ENCODE measurements at places on chromosomes 16 and 17.

DNA sequence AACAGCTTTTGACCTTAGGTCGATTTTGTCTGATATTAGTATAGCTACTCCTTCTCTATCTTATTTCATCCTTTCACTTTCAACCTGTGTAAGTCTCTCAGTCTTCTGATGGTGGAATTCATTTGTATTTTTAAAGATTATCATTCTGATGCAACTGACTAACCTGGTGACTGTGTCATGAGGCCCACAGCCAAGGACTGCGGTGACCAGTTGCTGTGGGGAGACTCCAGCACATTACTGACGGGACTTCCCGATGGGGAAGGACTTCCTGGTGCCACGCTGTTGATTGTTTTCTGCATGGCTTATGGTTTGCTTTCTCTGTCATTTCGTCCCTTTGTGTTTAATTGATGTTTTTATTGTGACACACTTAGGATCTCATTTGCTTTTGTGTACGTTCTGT, 34.2 kb downstream of the RMI2 start:
- DNase-seq, result peak; percentile 15

- no peak for DNase-seq
Observed at GRCh38 chr17:37052450-37052849, 103.7 kb downstream of the AATF start.

GRCh38 chr16:85853547-85854545, 45.1 kb upstream of the IRF8 start:
- no peak for DNase-seq

GRCh38 chr17:19787733-19788357, 39.7 kb upstream of the ALDH3A1 start:
- no peak for DNase-seq

DNA sequence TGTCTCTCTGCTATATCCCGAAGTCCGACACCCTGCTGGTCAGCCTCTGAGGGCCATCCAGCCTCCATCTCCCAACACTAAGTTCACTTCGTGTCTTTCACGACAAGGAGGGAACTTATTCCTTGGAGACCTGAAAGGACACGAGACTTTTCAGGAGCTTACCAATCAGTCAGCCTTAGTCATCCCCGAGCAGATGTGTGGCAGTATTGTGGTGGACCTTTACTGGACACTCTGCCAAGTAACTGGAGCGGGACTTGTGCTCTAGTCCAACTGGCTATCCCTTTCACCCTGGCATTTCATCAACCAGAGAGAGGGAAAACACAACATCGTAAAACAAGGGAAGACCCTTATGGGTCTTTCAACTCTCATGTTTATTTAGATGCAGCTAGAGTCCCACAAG, 87.1 kb downstream of the EMP2 start:
- DNase-seq, result no peak

- no peak for DNase-seq
Observed at GRCh38 chr16:53826658-53827057, 122.7 kb downstream of the FTO start.

DNA sequence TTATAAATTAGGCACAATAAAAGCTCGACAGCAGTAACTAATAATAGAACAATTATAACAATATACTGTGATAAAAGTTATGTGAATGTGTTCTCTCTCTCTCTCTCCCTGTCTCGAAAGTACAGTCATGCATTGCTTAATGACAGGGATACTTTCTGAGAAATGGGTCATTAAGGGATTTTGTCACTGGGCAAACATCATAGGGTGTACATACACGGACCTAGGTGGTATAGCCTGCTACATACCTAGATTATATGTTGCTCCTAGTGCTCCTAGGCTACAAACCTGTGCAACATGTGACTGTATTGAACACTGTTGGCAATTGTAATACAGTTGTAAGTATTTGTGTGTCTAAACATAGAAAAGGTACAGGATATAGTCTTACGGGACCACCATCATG, 6.9 kb downstream of the ZNRF1 start:
- no peak for DNase-seq

- DNase-seq, result no peak
Observed at GRCh38 chr16:36336-36984, 16.9 kb downstream of the POLR3K start.

GRCh38 chr17:40596261-40596919, 31.1 kb upstream of the CCR7 start:
- DNase-seq, result peak; percentile 43

- DNase-seq, result no peak
Observed at GRCh38 chr16:67549240-67549639, 13.1 kb upstream of the CTCF start.

DNA sequence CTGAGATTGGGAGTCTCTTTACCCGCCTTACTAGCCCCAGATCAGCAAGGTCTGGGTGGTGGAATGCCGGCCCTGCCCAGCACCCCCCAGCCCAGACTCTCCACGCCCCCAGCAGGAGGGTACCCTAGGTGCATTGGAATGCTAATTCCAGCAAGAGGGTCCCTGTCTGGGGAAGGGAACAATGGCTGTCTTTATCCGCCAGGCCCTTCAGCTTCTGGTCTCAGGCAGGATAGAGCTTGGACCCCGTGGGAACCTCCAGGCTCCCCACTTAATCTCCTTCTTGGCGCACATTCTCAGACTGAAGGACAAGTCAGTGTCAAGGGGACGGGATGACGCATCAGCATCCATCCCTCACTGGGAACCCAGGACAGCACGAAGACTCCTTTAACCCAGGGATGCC, 85.1 kb downstream of the LITAF start:
- no peak for DNase-seq

DNA sequence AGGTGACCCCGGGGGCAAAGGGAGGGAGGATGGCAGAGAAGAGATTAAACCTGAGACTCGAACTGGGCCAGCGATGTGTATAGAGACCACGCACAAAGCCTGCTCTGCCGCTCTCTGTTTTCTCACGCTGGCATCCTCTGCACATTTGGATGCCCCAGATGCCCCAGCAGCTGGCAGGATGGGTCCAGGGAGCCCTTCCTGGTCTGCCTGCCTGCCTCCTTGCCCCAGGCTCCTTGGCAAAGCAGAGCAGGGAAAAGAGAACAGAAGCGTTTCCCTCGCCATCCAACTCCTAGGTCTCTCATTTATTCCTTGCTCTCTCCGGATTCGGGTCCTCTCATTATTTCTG, 5.2 kb upstream of the PIPOX start:
- DNase-seq, result no peak

DNA sequence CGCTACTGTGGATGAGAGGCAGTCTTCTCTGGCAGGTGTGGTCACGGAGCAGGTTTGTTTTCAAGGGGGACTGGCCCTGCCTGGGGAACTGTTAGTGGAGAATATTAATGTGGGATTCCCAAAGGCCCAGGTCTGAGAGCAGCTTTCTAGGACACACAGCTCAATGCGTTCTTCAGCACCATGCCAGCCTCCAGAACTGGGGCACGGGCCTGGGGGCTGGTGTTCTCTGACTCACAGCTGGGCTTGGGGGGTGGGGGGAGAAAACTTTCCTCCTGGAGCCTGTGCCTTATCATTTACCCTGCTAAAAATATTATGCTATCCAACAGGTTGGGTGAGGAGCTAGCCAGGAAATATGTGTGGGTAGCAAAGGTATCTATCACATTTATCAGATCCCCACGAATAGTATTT, 13.5 kb upstream of the LHX1 start:
- DNase-seq, result no peak

DNA sequence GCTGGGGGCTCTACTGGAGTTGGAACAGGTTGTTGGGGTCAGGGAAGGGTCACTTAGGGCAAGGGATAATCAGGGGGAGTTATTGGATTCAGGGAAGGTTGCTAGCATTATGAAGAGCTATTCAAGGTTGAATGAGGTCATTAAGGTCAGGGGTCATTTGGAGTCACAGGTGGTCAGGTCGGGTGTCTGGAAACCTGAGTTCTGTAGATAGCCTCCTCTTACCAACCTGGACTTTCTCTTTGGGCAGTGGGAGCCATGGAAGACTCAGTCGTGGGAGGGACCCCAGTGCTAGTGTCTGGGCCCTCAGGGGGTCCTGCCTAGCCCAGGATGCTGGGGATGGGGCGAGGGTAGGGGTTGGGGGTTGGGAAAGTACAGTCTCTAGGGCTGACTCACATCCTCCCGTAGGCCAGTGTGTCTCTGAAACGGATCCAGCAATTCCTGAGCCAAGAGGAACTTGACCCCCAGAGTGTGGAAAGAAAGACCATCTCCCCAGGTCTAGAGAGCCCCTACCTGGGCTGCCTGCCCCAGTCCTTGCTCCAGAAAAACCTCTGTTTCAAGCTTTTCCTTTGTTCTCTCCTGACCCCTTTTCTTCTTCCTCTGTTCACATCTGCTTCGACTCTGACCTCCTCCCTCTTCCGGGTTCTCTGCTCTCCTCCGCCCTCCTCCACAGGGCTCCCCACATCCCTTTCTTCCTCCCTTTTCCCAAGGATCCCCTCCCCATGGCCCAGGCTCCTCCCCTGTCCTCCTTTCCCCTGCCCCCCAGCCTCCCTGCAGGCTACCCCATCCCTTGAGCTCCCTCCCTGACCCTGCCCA, 33.5 kb downstream of the ABCC3 start:
- no peak for DNase-seq

DNA sequence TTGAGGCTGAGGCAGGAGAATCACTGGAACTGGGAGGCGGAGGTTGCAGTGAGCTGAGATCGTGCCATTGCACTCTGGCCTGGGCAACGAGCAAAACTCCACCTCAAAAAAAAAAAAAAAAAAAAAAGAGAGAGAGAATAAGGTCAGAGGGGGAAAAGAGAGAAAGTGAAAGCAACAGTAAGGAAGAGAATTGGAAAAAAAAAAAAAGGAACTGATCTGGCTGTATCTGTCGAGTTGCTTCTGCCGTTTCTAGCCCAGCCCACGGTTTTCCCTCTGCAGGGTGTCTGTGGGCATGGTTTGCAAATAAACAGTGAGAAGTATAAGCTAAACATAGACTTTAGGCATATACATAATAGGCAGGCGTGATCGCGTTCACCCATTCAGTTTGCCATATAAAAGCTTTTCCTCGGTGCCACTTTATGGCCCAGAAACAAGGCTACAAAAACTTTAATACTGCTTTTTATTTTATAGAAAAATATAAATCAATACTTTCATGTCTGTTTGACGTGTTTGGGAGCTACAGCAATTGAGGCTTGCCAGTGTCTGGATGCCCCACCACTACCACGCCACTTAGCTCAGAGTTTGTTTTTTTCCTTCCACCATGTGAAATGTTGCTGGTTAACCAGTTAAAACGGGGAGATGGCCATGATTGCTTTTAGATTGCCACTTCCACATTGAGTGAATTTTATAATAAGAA, 436.7 kb downstream of the MAF start:
- DNase-seq, result no peak

GRCh38 chr16:71409011-71409775, 32.7 kb downstream of the TLE7 start:
- no peak for DNase-seq

GRCh38 chr17:64005734-64006167, 7.6 kb downstream of the PRR29 start:
- no peak for DNase-seq

GRCh38 chr16:48492133-48492532, 106.9 kb upstream of the SIAH1 start:
- no peak for DNase-seq

DNA sequence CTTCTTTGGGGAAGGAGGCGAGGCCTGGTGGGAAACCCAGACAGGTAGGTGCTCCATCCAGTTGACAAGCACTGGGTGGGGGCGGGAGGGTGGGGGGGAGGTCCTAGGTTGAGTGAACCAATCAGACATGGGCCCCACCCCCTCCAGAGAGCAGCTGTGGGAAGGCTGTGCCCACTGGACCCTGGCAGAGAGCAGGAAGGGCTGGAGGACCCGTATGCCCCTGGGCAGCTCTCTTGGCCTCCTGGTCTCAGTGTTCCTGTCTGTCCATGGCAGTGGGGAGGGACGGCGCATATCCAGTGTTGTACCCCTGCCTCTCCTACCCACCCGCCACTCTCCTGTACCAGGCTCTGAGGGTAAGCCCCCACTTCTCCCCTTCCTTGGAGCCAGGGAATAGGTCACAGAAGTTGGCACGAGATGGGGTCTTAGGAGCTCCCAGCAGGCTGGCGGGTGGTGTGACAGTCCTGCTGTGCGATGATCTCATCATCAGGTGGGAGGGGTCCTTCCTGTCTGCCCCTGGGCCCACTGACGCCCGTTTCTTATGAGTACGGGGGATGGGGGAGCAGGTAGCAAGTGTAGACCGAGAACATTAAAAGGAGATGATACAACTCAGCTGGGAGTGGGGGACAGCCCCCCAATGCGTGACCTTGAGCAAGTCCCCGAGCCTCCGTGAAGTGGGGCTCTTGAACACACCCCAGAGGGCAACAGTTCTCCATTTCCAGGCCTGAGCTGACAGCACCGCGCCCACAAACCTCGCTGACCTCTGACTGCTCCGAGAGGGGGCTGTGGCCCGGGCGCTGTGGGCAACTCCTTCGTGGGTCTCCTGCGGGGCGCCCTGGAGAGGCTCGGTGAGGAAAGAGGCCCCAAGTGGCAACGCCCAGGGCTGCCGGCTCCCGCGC, 1.2 kb upstream of the ZFPM1 start:
- DNase-seq, result no peak

GRCh38 chr17:7323731-7324437, 5.3 kb downstream of the NEURL4 start:
- peak; percentile 61 for DNase-seq

GRCh38 chr17:10314329-10314728, 58.5 kb downstream of the MYH13 start:
- DNase-seq, result no peak

DNA sequence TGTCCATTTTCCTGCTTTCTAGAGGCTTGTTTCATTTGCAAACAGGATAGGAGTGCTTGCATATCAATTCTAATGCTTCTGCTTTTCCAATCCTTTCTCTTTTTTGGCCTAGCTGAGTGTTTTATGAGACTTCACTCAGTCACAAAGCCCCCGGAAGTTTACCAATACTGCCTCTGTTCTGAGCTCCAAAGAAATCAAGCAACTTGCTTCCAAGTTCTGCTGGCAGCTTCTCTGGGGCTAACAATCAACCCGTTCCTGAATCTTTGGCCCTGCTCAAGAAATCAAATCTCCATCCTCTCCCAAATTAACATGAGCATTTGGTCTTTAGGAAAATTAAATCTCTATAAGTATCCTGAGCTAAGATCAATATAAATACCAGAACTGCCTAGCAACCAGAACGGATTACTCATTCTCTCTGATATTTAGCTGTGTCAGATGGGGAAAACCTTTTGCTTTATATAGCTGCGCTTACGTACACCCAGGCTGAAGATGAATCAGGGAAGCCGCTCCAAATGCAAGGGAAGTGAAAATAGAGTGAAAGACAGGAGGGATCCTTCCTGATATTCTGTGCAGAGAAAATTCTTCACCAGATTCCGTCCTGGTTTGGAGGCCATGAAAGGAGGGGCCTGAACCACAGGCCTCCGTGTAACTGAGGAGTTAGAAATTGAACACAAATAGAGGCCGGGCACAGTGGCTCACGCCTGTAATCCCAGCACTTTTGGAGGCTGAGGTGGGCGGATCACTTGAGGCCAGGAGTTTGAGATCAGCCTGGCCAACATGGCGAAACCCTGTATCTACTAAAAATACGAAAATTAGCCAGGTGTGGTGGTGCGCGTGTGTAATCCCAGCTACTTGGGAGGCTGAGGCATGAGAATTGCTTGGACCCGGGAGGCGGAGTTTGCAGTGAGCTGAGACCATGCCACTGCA, 23.3 kb upstream of the GRB2 start:
- no peak for DNase-seq
